ENCODE measurements at places on chromosomes 1 and 21. TPM values are rescaled to one million over a fixed set of nuclear protein-coding genes. Genes with fewer than 3 reads are reported as not detected.

Gene TDRD5
- total RNA-seq, result 0.22 TPM

Gene CFHR1
- not detected for total RNA-seq

Gene KIF17
- 17.3 TPM for total RNA-seq

Gene AVPR1B
- not detected for total RNA-seq

Gene SPSB1
- 21.6 TPM for total RNA-seq

Gene NMNAT1
- 13.3 TPM for total RNA-seq

Measured in lung microvascular endothelial cell (primary cell).